ENCODE measurements at places on chromosomes 6 and 20.
A peak's percentile ranks its signal among the peaks of the same experiment; 100 is the strongest.

GRCh38 chr6:34315780-34316179 is 67.0 kb upstream of the SMIM29 start:
- no peak for DNase-seq

DNA sequence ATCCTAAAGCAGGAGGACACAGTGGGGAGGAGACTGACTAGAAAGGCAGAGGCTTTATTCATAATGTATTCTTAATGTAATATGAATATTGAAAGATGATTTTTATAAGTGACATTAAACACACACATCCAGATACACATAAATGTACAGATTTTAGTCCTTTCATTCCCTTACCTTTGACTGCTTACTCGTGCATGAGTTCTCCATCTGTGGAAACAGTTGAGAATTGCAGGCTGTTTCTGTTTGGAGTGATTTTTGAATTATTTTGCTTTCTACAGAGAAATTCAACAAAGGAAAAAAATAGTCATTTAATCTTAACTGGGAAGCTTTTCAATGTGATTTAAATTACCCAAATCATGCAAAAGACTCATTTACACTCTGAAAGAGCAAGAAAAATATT is 136.5 kb downstream of the RIMS1 start:
- DNase-seq: no peak

GRCh38 chr20:57434390-57434700 is 43.1 kb downstream of the RBM38 start:
- DNase-seq: no peak

DNA sequence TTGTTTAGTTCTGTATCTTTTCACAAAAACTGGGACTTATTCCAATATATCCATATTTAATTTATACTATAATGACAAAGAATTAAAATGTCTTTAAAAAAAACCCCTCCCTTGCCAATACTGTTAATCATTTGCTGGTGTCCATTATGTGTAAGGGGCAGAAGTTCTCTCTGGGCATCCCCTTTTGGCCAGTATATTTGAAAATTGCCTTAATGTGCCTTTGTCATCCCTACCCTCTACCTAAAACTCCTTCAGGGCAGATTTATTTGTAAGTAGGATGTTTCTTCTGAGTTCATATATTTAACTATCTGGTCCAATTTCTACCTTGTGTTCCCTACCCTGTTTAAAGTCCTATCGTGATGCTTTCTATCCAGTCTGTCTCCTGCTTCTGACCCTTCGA is 62.9 kb downstream of the ARHGAP18 start:
- no peak for DNase-seq

DNA sequence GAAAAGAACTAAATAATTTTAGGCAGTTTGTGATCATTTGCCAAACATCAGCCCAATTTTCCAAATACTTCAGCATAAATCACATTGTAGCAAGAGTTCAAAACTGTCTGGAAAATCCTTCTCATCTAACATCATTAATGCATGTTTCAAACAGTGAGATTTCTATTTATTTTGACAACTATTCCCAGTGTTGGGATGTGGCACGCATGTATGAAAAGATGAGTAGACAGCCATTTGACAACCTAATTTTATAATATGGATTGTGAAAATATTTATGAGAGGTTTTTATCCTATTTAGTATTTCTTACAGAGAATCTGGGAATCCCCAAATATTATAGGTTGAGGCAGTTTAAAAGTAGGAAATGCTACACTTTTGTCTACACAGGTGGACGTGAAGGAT is 357.6 kb upstream of the ARID1B start:
- DNase-seq: no peak

DNA sequence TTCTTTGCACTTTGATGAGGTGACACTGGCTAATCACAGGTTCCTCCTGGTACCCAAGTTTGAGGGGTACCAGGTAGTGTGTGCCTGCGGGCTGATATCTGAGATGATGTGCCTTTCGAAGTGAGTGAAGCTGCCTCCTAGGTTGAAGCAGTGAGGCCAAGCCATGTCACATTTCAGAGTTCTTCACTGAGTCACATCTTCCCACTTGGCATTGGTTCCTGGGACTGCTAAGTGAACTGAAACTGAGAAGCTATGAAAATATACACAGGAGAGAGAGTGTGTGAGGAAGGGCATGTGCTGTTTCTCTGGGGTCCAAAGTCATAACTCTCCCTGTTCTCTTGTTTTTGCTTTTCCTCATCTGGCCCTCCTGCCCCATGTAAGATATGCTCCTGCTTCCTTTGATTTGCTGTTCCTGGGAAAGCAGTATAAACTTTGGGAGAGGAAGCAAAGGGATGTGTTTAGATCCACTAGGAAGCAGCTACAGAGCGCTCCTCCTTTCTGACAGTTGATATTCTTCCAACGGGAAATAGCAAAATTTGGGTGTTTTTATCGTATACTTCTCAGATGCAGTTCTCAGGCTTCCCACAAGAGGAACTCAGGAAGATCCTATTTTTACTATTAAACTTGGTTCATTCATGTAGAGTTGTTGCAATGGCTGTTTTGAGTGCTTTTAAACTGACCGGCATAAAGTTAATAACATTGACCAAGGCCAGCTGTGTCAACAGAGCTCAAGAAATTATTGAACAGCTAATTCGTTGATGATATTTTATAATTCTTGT is 153.7 kb downstream of the MOXD1 start:
- DNase-seq: no peak

- DNase-seq: no peak
Observed at GRCh38 chr6:62971976-62972658, 239.2 kb upstream of the FKBP1C start.

GRCh38 chr20:24935140-24935539 is 13.9 kb upstream of the CST7 start:
- DNase-seq: no peak

DNA sequence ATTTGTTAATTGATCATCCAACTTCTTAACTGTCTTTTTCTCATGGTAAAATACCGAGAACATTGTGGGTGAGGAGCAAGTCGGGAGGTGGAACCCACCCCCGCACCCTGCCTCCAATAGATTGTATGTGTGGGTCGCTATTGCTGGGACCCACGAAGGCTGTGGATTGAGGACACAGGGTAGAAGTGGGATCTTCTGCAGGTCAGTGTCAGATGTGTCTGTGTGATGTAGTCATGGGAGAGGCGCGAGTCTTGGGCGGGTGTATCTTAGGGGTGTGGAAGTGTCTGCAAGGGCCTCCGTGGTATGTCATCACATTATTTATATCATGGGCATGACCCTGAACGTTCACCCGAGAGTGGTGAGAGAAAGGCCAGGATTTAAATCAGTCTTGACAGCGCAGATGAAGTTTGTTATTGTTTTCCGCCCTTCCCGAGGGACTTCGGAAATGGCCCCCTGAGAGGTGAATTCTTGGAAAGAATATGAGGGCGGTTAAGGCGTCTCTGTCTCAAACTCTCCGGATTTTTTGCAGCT is 472 bp upstream of the PAQR8 start:
- no peak for DNase-seq

DNA sequence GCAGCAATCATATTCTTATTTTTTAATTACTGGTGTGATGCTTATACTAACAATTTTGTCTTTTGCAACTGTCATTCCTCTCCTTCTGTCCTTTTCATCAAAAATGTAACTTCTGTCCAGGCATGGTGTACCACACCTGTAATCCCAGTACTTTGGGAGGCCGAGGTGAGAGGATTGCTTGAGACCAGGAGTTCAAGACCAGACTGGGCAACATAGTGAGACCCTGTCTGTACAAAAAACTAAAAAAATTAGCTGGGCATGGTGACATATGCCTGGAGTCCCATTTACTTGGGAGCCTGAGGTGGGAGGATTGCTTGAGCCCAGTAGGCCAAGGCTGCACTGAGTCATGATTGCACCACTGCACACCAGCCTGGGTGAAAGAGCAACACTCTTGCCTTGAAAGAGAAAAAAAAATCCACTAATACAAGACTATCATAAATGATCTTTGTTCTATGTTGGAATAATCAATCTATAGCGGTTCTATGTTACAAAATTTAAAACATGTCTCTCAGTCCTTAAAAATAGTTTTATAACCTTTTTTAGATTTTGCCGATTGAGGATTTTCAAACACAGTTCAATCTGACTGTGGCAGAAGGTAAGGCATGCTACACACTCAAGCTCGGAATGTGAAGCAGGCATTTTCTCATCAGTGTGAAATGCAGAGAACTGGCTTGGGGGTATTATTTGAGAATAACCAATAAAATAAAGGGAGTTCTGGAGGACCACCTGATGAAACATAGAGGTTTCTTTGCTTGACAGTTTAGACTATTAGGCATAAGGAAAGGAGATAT is 70.4 kb downstream of the ENPP1 start:
- no peak for DNase-seq

- no peak for DNase-seq
Observed at GRCh38 chr6:117440706-117441525, 15.2 kb upstream of the ROS1 start.

DNA sequence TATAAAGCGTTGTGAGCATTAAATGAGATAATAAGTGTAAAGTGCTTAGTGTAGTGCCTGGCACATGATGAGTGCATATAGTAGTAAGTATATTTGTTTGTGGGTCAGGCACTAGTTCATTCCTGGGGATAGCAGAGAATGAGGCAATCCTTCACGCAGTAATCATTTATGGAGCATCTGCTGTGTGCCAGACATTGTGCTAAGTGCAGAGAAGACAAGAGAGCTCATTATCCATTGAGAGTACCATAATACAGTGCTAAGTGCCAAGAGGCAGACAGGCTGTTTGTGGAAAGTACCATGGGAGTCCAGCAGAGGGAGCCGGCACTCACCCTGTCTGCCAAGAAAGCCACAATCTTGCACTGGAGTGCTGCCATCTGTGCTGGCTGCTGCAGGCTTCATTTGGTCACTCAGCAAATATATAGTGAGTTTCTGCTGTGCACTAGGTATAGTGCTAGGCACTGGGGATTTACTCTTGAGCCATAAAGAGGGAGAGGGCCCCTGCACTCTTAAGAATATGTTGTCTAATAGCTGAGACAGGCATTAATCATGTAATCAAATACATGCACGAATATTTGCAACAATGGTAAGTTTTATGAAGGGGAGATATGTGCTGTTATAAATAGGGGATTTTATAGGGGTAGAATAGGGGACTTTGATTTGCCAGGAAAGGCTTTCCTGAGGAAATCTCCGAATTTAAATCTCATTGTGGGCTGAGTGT is 12.9 kb upstream of the MROH8 start:
- DNase-seq: peak; percentile 17

DNA sequence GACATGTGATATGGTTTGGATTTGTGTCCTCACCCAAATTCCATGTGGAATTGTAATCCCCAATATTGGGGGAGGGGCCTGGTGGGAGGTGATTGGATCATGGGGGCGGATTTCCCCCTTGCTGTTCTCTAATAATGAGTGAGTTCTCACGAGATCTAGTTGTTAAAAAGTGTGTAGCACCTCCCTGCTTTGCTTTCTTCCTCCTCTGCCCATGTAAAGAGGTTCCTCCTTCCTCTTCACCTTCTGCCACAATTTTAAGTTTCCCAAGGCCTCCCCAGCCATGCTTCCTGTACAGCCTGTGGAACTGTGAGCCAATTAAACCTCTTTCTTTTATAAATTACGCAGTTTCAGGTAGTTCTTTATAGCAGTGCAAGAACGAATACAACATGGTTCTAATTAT is 2.1 kb upstream of the ZNF451 start:
- DNase-seq: no peak

DNA sequence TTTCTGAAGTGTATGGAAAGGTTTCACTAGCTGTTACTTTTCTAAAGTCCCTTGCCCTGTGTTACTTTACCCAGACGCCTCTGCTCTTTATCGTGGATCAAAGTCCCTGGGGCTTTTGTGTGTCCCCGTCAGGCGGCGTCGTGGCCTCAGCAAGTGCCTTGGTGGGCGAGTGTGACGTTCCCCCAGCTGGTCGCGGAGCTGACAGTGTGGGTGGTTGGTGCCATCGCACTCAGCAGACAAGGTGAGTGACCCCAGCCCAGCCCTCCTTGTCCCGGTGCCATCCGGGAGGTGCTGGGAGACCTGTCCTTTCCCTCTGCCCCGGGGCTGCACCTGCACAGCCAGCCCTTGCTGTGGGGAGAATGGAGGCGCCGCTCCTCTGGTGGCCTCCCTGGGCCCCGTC is 27.3 kb upstream of the TCFL5 start:
- no peak for DNase-seq

- DNase-seq: no peak
Observed at GRCh38 chr20:10388597-10388996, 45.4 kb downstream of the MKKS start.

DNA sequence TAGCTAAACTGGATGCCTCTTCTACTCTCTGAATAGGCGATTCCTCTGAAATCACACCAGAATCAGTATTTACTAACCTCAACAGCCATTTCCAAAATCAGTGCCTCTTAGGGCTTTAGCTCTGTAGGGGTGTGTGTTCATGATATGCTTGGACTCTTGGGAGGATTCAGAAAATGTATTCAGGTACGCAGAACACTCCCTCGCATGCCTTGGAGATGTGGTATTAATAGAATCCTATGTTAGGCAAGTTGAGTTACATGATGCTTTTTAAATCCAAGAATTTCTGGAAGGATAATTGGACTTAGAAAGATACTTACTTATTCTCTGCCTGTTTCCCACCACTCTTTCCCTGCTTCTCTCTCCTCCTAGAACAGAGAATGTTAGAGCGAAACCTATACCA is 31.8 kb upstream of the PBOV1 start:
- no peak for DNase-seq

GRCh38 chr6:6474170-6474920 is 114.2 kb upstream of the LY86 start:
- no peak for DNase-seq

DNA sequence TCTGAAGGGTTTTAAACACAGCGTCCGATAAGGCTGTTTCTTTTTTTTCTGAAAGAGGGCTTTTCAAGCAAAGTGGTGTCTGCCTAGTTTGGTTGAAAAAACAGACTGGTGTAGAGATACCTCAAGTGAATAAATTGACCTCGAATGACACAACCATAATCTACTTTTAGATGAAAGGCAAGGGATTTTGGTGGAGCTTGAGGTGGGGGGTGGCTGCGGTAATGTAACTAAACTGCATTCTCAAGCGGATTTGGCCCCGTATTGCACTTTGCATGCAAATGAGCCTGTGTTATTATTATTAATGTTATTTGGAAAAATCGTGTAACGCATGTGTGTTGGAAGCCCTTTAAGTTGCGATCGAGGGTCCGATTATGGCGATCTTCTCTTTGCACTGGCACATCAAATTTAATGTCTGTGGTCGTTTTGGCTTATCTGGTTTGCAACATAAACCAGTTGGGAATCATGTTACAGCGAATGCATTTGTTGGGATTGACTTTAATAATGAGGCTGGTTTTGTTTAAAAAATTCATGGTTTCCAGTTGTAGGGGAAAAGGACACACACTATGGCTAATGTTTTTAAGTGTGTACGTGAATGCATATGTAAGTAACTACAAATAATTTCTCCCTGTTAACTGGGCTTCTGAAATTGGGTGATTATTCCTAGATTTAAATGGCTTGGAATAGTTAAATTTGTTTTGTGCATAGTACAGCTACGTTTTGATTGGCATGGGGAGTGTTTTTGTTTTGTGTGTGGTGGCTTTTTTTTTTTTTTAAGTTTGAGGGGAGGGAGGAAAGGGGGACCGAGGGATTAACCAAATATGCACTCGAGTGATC is 1.0 kb downstream of the JARID2 start:
- no peak for DNase-seq

DNA sequence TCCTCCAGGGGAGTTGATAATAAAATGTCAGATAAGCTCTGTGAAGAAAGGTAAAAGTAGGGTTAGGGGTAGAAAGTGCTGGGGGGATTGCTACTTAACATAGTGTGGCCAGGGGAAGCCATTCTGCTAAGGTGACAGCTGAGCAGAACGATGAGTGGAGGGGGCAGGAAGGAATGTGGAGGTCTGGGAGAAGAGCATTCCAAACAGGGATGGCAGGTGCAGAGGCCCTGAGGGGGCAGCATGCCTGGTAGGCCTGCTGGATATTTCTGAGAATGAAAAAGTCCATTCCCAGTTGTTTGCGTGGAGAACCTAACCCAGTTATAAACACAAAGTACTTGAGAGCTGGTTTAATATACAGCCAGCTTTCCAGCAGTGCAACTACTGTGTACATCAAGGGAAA is 9.3 kb downstream of the GFRA4 start:
- no peak for DNase-seq

Data from activated naive CD8-positive, alpha-beta T cell treated with anti-CD3 and anti-CD28 coated beads, Interleukin-2, amount 50 U/mL, for 16 hours (primary cell).